ENCODE measurements at places on chromosomes 7 and 10.

DNA sequence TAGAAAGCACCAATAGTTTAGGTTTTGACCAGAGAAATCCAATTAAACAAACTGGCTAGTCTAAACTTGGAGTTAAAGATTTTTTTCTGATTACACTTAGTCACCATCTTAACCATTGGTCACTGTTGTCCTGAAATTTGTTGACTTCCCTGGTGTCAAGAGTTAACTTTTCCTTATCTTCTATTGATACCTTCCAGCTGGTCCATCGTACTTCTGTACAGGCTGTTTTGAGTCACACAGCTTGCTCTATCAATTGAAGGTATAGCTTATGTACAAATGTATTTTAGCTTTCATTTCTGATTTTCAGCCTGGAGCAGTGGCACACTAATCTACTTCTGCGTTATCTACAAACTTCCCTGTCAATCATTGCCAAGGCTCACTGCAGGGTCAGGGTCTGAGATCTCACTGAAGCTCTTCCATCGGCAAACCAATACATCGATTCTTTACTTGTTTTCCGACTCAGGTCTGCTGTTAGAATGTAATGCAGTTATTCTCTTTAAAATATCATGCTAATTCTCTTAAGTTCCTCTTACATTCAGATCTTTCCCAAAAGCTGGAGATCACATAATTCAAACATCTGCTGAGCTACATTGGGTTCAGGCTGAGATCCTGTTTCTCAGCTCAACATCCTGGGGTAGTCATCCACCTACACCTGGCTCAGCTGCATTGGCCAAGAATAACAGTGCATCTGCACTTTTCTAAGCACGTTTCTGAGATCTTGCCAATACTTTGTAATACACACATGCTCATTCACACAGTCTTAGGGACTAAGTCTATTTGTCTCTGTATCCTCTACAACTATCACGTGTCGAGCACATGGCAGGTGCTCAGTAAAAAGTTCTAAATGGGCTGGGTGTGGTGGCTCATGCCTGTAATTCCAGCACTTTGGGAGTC, 11.3 kb downstream of the MRPS33 start:
- DNase-seq = no peak

DNA sequence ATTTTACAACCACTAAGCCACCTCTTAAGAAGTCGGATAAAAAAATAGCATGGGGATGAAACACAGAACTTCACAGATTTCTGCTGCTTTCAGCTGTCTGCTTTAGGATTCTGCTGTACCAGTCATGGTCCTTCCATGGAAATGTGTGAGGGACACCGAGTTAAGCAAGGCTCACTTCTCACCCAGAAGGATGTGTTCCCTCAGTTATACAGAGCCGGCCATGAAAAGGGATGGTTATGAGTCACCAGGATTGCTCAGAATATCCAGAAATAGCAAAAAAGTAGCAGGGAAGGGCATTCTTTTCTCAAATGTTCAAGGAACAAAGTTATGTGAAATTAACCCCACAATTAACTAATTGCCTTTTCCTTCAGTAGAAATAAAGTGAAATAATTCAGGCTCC, 124.4 kb downstream of the AMPH start:
- no peak for DNase-seq

DNA sequence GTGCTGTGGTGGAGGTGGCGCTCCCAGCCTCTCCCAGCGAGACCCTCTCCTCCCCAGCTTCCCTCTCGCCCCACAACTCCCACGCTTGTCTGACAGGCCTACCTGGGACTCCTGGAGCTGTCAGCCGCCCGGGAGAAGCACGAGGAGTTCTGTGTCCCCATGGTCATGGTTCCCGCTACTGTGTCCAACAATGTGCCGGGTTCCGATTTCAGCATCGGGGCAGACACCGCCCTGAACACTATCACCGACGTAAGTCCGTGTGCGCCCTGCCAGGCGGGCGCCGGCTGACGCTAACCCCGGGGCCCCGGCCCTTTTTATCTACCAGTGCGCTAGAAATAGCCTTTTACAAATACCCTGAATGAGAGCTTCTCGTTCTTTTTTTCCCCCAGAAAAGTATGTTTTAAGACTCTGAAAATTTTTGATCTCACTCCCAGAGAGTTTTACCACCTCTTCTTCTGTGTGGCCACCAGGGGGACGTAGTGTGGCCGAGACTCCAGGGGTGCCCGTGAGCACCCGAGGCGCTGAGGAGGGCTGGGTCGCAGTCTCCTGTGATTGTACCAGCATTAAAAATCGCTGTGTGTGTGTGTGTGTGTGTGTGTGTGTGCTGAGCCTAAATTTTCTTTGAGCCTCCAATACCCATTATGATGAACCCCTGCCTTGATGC, 52.6 kb downstream of the PFKP start:
- no peak for DNase-seq

- DNase-seq = no peak
Observed at GRCh38 chr7:90180011-90180585, 25.8 kb downstream of the STEAP1 start.

DNA sequence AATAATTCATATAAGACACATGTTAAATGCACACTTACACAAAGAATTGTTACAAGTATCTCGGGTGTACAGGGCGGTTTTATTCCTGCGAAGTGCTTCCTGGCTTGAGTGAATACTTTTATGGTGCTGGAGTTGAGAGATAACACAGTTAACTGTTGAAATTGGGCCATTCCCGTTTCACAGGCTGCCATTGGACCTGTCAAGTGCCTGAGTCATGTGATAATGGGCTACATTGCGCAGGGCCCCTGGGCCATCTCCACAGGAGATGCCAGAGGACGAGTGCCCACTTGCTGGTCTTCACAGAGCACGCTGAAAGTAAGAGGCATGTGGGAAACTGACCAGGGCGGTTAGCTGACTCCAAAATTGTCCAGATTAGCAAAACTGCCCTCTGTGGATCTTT, 4.8 kb downstream of the FBH1 start:
- DNase-seq = no peak

GRCh38 chr7:69857014-69857413, 258.7 kb downstream of the AUTS2 start:
- DNase-seq = no peak

DNA sequence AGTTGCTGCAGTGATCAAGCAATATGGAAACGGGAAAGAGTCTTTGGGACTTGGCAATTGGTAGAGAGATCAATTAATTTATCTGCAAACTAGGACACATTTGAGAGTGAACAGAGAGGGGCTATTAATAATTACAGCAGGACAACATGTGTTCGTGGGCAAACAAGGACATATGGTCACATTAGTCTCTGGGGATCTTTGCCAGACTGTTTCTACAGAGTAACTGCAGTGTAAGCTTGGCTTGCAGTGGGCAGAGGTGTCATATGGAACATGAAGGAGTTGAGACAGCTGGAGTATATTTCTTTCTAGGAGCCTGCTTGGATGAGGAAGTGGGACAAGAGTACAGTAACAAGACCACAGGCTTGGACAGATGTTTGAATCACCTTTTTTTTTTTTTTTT, 232.1 kb upstream of the LYZL1 start:
- no peak for DNase-seq

DNA sequence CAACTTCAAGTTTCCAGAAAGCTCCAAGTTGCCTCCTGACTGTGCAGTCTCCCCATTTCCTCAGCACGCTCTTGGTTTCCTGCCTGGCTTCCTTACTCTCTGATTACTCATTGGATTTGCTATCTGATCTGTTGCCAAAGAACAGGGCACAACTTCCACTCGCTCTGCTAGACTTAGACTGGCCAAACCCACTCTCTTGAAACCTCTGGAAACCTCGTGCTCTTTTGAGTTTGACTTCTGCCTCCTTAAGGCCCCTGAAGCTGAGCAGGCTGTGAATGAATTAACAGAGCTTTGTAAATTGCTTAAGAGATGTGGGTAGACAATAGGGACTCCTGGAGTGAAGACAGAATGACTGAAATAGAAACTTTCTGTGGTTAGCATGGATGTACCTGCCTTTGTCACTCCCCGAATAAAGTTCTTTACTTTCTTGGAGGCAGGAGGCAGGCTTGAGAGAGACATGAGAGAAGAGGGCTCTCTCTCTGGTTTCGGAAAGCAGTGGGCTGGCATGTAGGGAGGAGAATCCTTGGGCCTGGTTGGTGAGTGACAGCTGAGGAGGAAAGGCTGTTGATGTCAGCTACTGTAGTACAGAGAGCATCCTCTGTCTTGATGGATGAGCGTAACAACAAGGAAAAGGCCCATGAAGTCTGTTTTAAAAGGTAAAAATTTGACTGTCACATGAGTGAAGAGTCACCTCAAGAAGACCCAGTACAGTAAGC, 70.8 kb downstream of the CHN2 start:
- DNase-seq = no peak

- DNase-seq = no peak
Observed at GRCh38 chr7:32588657-32589056, 93.4 kb downstream of the AVL9 start.

- DNase-seq = no peak
Observed at GRCh38 chr10:132394936-132395703, 1.9 kb upstream of the PWWP2B start.

DNA sequence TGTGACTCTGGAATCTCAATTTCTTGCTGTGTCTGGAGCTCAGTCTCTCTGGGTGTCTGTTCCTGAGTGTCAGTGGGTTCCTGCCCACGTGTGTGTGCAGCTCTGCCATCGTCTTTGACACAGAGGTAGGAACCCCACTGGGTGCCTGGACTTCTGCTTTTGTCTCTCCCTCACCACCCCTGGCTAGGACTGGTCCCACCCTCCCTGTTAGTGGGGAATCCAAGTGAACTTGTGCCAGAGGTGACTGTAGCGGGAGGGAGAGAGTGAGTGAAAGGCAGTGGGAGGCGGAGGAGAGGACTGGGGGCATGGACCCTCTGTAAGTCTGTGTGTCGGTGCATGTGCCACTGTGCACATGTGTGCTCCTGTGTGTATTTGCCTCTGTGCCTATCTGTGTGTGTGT, 299.9 kb upstream of the ZMIZ1 start:
- no peak for DNase-seq

- no peak for DNase-seq
Observed at GRCh38 chr7:92747041-92747835, 89.1 kb downstream of the CDK6 start.

- no peak for DNase-seq
Observed at GRCh38 chr10:42691361-42692120, 53.2 kb upstream of the ZNF33B start.

DNA sequence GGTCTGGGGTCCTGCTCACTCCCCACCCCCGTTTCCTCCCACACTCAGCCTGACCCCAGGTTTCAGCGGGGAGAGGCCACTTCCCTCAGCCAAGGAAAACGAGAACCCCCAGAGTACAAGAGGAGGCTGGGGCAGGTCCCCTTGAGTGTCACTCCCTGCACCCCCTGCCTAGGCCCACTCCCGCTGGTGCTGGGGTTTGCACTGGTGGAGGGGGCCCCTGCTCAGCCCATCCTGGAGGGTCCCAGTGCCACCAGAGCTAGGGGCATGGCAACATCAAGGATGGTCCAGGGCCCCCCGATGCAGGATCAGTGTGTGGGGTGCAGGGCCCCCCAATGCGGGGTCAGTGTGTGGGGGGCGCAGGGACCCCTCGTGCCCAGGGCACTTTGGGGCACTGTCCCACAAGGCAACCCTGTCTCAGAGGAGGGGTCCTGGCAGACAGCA, 70.5 kb upstream of the KCTD7 start:
- no peak for DNase-seq
